ENCODE measurements at places on chromosomes 2 and 18.

- DNase-seq, result no peak
Observed at GRCh38 chr2:189566046-189566445, 14.5 kb downstream of the SLC40A1 start.

DNA sequence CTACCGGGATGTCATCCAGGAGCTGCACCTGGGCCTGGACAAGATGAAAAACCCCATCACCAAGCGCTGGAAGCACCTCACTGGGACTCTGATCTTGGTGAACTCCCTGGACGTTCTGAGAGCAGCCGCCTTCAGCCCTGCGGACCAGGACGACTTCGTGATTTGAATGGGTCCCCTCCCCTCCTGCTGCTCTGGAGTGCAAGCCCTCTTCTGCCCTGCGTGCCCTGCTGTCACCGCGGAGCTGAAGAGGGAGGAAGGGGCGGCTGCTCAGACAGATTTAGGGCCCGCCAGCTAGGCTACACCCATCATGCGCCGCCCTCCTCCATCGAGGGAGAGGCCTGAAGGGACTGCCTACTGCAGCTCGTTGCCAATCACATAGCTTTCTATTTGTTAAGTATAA, 101.8 kb downstream of the SH3BP4 start:
- peak; percentile 41 for DNase-seq

GRCh38 chr2:190717764-190718651, 69.1 kb downstream of the NAB1 start:
- peak; percentile 67 for DNase-seq

GRCh38 chr2:1585635-1586034, 158.7 kb downstream of the PXDN start:
- DNase-seq, result peak; percentile 34

DNA sequence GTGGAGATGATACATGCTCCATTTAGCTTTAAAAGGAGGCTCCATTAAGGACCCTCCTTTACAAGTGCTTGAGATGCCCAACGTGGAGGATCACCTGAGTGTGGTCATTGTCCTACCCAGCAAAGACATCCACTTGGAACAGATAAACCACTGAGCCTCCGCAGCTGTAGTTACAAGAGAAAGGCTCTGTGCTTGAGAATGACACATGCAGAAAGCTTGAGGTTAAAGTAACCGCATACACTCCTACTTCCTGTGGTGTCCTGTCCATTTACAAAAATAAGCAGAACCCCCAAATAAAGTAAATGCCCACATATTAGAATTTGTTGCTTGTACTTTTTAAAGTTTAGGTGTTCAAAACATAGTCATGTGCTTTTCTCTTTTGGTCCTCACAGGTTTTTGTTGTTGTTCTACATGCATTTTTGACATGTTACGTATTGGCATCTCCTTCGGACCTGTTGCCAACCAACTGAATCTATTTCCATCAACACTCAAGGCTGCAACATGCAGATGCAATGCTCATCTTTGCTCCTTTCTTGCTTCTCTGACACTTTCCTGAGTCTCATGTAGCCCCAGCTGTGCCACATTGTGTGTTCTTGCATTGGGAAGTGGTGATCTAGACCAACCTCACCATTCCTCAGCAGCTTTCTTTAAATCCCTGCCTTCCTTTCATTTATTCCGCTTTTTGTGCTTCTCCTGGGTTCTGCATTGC, 56.0 kb downstream of the SERPINB7 start:
- no peak for DNase-seq

DNA sequence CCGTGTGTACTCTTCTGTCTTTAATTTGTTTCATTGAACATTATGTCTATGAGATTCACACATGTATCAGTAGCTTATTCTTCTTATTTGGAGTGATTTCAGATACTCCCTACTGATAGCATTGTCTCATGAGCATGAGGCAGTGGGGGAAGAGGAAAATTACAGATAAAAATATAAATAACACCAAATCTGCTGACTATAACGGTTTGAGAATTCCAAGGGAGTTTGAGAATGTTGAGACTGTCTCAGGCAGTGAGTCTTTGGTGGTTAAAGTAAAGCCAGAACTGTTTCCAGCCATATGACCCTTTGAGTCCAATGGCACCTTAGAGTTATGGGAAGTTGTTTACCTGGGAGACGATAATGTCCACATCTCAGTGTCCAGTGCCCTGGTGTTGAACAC, 72.5 kb upstream of the KCNE4 start:
- DNase-seq, result no peak

- DNase-seq, result no peak
Observed at GRCh38 chr2:190551928-190552327, 17.4 kb upstream of the NEMP2 start.

GRCh38 chr2:228426502-228427216, 245.2 kb upstream of the SPHKAP start:
- no peak for DNase-seq

- no peak for DNase-seq
Observed at GRCh38 chr18:5918205-5918858, 23.0 kb upstream of the TMEM200C start.

- DNase-seq, result peak; percentile 75
Observed at GRCh38 chr2:26068602-26069298, 34.9 kb downstream of the RAB10 start.

DNA sequence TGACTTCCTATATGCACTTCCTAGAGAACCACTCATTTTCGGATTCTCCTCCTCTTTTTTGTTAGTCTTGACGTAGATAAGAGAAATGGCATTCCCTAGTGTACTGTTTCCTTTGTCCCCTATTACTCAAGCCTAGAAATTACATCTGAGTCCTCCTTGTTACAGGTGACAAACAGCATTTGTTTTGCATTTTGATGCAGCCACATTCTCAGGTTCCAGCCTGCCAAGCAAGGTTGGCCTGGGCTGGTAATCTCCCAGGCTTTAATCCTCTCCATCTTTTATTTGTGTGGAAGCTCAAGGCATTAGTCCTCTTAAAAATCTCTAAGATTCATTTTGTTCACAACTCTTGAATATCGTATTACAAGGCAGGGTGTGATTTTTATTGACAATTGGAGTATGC, 318.0 kb upstream of the NRP2 start:
- DNase-seq, result no peak

GRCh38 chr2:127984551-127984950, 43.3 kb downstream of the SAP130 start:
- DNase-seq, result no peak

- DNase-seq, result no peak
Observed at GRCh38 chr2:133157141-133157540, 411.1 kb downstream of the NCKAP5 start.

Measured in activated effector memory CD4-positive, alpha-beta T cell treated with anti-CD3 and anti-CD28 coated beads, Interleukin-2, amount 50 U/mL, for 16 hours (primary cell).